Left ventricle myocardium inferior (tissue), 1 donor: ENCODE measurements at places on chromosomes 5 and 9. TPM values are rescaled to one million over a fixed set of nuclear protein-coding genes. Genes with fewer than 3 reads are reported as not detected.

Gene LOX
- 4.4 TPM for total RNA-seq

Gene GIN1
- 14.1 TPM for total RNA-seq

Gene LCN6
- total RNA-seq = 14.6 TPM

Gene SHOC1
- total RNA-seq = not detected

Gene SPINK6
- not detected for total RNA-seq

Gene POLE3
- 22.5 TPM for total RNA-seq

Gene CDC25C
- not detected for total RNA-seq

Gene GFI1B
- total RNA-seq = 0.27 TPM

Gene SLC34A1
- total RNA-seq = not detected

Gene FAM221B
- total RNA-seq = not detected

Gene OSMR
- total RNA-seq = 11.7 TPM

GRCh38 chr5:1131191-1131621 is 19.3 kb upstream of the SLC12A7 start:
- no peaks in the 10 kb centered on the region for H3K27me3 ChIP-seq
- H3K4me3 ChIP-seq = no peak overlapping the region
- DNase-seq = no peak
- peak overlapping the region; percentile 38 for H3K27ac ChIP-seq
- H3K4me1 ChIP-seq = peaks cover 94% of the 10 kb centered on the region

GRCh38 chr9:103977163-103977562 is 116.9 kb upstream of the SMC2 start:
- DNase-seq = no peak
- H3K27me3 ChIP-seq = no peaks in the 10 kb centered on the region
- H3K36me3 ChIP-seq = no peaks in the 10 kb centered on the region
- no peaks in the 10 kb centered on the region for H3K4me1 ChIP-seq
- H3K27ac ChIP-seq = no peak overlapping the region
- H3K4me3 ChIP-seq = no peak overlapping the region

DNA sequence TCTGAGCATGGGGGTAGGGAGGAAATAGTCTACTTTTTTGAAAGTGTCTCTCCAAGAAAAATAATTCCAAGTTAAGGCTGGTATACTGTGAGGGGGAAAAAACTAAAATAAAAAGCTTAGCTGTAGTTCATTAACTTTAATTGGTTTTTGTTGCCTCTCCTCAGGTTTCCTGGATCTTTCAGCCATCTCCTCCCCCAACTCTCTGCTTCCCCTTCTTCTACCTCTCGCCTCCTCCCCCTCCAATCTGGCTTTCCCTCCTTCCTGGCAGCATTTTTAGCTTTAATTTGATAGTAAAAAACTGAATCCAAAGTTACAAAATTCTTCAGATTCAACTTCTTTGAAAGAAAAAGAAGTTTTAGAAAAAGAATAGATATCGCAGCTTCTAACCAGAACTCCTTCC is 462.6 kb downstream of the CETN3 start:
- H3K27ac ChIP-seq = no peak overlapping the region
- no peaks in the 10 kb centered on the region for H3K27me3 ChIP-seq
- H3K36me3 ChIP-seq = no peaks in the 10 kb centered on the region
- peaks cover 7% of the 10 kb centered on the region for H3K4me1 ChIP-seq
- DNase-seq = no peak

GRCh38 chr5:53503562-53504218 is 23.3 kb downstream of the FST start:
- H3K4me1 ChIP-seq = no peaks in the 10 kb centered on the region
- no peak overlapping the region for H3K27ac ChIP-seq
- no peak for DNase-seq
- H3K36me3 ChIP-seq = no peaks in the 10 kb centered on the region
- H3K4me3 ChIP-seq = no peak overlapping the region
- H3K27me3 ChIP-seq = peaks cover 3% of the 10 kb centered on the region

DNA sequence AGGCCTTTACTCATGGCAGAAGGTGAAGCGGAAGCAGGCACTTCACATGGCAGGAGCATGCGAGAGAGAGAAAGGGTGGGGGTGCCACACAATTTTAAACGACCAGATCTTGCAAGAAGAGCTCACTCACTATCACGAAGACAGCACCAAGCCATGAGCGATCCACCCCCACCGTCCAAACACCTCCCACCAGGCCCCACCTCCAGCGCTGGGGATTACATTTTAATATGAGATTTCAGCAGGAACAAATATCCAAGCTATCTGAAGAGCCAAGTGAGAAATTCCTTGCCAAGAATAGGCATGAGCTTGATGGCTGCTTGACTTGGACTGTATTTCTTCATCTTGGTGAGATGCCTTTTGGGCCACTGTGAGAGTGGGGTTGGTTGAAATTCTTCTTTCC is 88.0 kb downstream of the PDZD2 start:
- H3K4me1 ChIP-seq = peaks cover 67% of the 10 kb centered on the region
- no peak overlapping the region for H3K4me3 ChIP-seq
- no peaks in the 10 kb centered on the region for H3K27me3 ChIP-seq
- no peak for DNase-seq
- H3K27ac ChIP-seq = peak overlapping the region; percentile 47

DNA sequence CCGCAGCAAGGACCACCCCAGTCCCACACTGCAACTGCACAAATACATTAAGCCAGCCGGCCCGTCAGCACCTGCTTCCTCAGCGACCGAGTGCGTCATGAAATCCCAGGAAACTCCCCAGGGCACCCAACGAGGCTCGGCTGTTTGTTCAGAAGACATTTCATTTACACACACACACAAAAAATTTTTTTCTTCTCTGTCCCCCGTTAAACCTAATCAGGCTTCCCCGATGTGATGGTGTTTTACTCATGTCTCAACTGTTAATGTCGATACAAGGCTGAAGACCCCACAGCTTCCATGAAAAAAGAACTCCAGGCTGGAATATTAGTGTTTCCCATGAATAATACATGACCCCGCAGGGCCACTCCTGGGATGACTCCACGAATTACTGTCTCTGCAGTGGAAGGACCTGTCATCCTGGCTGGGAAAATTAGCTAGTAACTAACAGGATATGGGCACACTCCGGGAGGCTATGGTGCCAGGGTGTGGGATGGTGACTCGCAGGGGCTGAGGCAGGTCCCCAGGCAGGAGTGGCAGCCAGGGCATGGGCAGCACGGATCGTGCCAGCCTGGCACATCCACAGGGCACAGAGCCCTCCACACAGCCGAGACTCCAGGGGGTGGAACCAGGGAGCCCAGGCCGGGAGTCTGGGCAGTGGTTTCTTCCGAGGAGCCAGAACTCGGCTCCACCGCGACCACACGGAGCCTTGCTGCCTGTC is 102.4 kb downstream of the VAV2 start:
- H3K27me3 ChIP-seq = no peaks in the 10 kb centered on the region
- no peak overlapping the region for H3K27ac ChIP-seq
- no peak for DNase-seq
- peaks cover 4% of the 10 kb centered on the region for H3K4me1 ChIP-seq

DNA sequence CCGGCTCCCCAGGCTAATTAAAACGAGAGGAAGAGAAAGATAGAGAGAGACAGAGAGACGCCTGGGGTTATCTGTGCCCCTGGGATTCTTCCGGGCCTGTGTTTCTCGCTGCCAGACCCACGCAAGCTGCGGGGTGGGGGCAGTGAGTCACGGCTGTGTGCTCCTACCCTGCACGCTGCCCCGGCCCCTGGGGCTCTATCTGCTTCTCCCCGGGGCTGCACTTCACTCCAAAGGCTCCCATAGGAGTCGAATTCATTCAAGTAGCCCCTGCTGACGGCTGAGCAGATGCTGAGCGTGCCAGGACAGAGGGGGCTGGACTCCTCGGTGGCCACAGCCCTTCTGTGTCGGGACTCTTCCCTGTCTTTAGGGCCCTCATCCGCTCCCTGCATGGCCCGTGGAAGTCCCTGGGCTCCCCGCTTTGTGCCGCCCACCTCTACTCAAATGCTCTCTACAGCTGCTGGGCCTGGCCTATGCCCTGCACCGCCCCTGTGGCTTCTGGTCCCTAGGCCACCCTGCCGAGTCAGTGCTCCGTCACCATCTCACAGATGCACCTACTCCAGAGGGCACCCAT is 22.8 kb downstream of the SARDH start:
- H3K27me3 ChIP-seq = peaks cover 79% of the 10 kb centered on the region
- H3K36me3 ChIP-seq = no peaks in the 10 kb centered on the region

DNA sequence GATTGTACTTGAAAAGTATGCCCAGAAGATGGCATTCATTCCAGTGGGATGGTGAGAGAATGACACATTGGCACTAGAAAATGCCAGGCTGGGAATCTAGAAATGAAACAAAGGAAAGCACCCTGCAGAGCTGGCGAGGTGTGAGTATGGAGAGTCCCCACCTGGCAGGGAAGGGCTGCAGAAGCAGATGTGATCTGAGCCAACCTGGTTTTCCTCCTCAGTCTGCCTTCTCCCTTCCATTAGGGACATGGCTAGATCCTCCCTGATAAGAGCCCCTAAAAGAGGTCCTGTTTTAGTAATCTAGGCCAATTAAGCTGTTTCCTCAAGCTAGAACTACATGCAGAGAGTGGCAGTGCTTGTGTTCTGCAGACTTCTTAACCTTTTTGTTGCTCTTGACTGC is 24.7 kb upstream of the TNFSF15 start:
- no peak overlapping the region for H3K4me3 ChIP-seq
- DNase-seq = no peak
- peaks cover 11% of the 10 kb centered on the region for H3K27me3 ChIP-seq
- H3K4me1 ChIP-seq = no peaks in the 10 kb centered on the region
- no peak overlapping the region for H3K27ac ChIP-seq
- H3K36me3 ChIP-seq = no peaks in the 10 kb centered on the region

DNA sequence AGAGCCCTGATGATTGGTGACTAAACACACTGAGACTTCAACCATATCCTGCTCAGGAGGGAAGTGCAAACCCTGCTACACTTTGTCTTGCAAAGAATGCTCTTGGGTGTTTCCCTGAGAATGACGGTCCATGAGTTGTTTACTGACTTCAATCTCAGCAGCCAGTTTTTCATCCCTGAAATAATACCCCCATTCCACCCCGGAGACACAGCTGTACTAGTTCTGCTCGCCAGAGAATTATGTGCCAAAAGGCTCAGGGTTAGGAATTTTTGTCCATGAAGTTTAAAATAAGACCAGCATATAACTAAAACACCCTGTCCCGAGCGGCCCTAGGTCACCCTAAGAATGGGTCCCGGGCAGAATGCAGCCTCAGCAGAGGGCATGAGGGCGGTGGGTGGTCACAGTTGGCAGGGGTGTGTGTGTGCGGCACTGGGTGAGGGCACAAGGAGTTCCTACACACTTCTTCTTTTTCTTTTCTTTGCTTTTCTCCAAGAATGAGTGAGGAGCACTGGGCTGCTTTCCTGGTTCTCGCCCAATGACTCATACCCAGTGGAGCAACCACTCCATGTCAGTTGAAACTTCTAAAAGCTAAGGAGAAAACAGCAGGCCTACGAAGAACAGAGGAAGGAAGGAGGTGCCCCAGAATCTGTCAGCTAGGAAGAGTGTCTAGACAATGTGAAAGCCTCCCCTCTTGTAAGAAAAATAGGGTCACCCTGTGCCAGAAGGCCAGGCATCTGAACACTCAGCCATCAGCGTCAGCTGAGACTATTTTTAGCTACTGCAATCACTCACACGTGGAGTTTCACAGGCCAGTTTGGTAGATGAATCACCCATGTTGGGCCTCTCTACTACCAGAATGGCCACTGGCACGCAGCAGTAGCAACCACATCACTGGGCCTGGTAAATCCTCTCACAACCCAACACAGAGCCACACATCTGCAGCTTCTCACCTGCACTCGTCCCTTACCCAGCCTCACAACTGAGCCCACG is 105.9 kb downstream of the DPYSL3 start:
- no peak overlapping the region for H3K4me3 ChIP-seq
- peaks cover 58% of the 10 kb centered on the region for H3K4me1 ChIP-seq
- peaks cover 37% of the 10 kb centered on the region for H3K36me3 ChIP-seq
- H3K27ac ChIP-seq = peak overlapping the region; percentile 85
- no peaks in the 10 kb centered on the region for H3K27me3 ChIP-seq
- no peak for DNase-seq

- peak within 1 kb of the TSS; percentile 86 for H3K27ac ChIP-seq
- H3K4me3 ChIP-seq = peak within 1 kb of the TSS; percentile 97
- H3K27me3 ChIP-seq = peaks cover 7% of the 10 kb centered on the region
- DNase-seq = peak; percentile 93
These were observed at the start of gene TTC39B for GRCh38 chr9:15306757-15307522. TTC39B (minus strand) TSS chr9:15307216; CDS start chr9:15307125, 91 bp downstream.

- no peaks in the 10 kb centered on the region for H3K36me3 ChIP-seq
- H3K4me3 ChIP-seq = no peak overlapping the region
- peaks cover 96% of the 10 kb centered on the region for H3K4me1 ChIP-seq
- H3K27ac ChIP-seq = peak overlapping the region; percentile 70
- no peaks in the 10 kb centered on the region for H3K27me3 ChIP-seq
These were observed 70.4 kb downstream of the ARHGAP26 start for GRCh38 chr5:142840575-142840974.

GRCh38 chr9:126511411-126511810 is 102.3 kb upstream of the LMX1B start:
- H3K36me3 ChIP-seq = no peaks in the 10 kb centered on the region
- H3K27me3 ChIP-seq = peaks cover 67% of the 10 kb centered on the region
- DNase-seq = no peak
- no peak overlapping the region for H3K4me3 ChIP-seq
- H3K27ac ChIP-seq = no peak overlapping the region

GRCh38 chr5:148248894-148249293 is 10.6 kb downstream of the MARCOL start:
- H3K27me3 ChIP-seq = no peaks in the 10 kb centered on the region
- DNase-seq = no peak
- no peak overlapping the region for H3K4me3 ChIP-seq
- no peak overlapping the region for H3K27ac ChIP-seq

GRCh38 chr5:37501152-37501551 is 122.0 kb downstream of the WDR70 start:
- DNase-seq = no peak
- H3K27me3 ChIP-seq = no peaks in the 10 kb centered on the region
- no peak overlapping the region for H3K27ac ChIP-seq

DNA sequence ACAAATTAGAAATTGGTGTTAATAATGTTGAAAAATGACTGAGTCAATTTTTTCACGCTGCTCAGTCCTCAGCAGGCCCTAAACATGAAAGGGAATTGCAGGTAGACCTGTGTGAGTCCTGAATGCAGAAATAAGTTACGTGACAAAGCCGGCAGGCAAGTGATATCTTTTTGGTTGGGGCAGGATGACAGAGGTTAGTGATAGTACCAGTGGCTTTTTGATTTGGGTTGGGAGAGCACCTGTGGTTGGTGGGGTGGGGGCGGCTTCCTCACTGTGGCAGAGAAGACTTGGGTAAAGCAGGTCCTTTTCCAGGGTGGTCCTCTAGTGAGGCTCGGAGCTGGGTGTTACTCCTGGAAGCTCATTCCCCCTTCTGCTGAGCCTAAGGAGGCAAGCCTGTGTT is 164.7 kb downstream of the TMEM167A start:
- DNase-seq = no peak
- H3K36me3 ChIP-seq = no peaks in the 10 kb centered on the region
- H3K27me3 ChIP-seq = no peaks in the 10 kb centered on the region
- no peak overlapping the region for H3K4me3 ChIP-seq
